ENCODE measurements at places on chromosomes 7 and 10. TPM values are rescaled to one million over a fixed set of nuclear protein-coding genes. Genes with fewer than 3 reads are reported as not detected.

Gene OPN4
- not detected for total RNA-seq

Gene MACC1
- total RNA-seq, result not detected

Gene NKX1-2
- not detected for total RNA-seq

Gene SYT15
- total RNA-seq, result 3.1 TPM

Gene CCL24
- total RNA-seq, result not detected

Gene NUDT5
- 157 TPM for total RNA-seq

Gene TMEM184A
- 8.8 TPM for total RNA-seq
